ENCODE measurements at places on chromosomes 5 and 9.

DNA sequence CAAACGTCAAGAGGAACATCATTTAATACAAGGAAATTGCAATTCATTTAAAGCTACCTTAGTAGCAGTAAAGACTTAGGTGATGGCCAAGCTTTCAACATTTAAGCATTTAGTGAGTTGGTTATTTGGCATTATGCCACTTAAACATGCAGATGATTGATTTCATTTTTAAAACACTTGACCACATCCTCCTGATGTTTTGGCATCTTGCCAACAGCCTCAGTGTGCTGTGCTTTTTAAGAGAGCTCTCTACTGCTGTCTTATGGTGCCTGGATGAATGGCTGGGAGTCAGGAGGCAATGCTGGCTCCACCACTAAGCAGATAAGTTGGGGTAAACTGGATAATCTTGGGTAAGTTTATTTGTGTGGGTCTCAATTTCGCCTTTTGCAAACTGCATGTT, 364.5 kb downstream of the MAN2A1 start:
- DNase-seq = peak; percentile 92

- peak; percentile 82 for DNase-seq
Observed at GRCh38 chr9:129894120-129894823, 59.0 kb downstream of the USP20 start.

- DNase-seq = no peak
Observed at GRCh38 chr5:61362796-61363368, 30.8 kb downstream of the ZSWIM6 start.

GRCh38 chr5:177994561-177995190, 1.4 kb downstream of the PROP1 start:
- peak; percentile 45 for DNase-seq

DNA sequence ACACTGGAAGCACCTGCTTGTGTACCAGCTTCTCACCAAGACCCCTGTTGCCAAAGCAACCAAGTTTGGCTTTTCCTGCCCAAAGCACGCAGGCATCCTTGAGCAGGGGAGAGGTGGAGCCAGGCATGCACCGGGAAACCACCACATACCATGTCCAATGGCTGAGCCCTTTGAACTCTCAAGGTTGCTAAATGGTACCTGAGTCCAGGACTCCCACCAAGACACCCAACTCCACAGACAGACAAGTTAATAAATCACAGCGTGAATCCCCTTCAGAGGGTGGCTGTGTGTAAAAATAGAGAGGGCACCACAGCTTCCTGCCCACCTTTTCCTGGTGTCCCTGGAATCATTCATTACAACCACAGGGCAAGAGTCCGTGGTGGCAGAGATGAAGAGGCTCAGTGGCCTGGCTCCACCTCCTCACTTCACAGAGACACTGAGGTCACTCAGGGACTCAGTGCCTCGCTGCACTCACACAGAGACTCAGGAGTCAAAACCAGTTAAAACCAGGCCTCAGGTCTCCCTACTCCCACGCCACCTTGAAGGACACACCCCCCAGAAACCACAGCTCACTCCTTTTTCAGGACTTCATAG, 143.7 kb downstream of the C5orf15 start:
- DNase-seq = no peak

DNA sequence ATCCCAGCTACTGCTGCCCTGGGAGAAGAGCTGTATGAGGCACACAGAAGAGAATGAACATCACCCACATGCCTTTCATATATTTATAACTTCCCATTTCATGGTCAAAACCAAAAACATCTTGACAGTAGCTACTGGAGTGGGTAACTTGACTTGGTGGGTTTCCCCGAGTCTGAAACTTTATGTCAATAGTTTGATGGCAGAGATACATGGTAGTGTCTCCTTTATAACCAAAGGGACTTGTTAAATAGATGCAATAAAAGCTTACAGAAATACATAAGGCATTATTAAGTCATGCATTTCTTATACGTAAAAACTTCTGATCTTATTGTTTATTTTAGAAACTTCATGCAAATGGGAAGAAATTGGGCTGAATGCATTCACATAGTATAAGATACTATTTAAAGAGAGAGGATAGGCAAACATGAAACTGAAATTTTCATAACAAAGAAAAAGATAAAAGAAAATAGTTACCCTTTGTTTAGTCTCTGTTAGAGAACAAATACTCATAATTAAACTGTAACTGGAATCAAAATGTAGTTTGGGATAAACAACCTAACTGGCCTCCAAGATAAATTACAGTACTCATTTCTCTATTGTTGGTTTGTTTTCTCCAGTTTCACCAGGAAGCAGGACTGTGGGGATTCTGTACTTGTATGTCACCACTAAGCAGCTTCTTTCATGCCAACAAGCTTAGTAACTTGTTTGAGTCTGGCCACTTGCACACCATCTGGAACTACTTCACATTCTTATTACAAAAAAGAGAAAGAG, 459.3 kb upstream of the MEF2C start:
- no peak for DNase-seq

GRCh38 chr5:149944666-149945065, at the start of gene PDE6A:
Gene PDE6A (minus strand): TSS chr5:149944793. CDS start chr5:149944673, 120 bp downstream.
- no peak for DNase-seq

DNA sequence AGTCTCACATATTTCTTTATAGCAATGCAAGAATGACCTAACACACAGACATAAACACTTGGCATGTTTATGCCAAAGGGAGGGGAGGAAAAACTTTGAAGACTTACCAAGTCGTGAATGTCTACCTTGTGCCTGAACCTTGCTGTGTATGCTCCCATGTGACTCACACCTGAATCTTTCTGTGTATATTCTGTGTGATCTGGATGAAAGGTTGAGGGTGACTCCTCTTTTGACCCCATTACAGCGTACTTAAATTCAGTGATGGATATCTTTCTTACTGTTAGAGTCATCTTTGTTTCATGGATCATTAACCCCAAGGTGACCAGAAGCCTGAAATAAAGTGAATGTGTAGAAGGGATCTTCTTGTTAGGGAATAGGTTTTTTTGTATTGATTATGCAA, 52.9 kb upstream of the PTGER4 start:
- DNase-seq = no peak

GRCh38 chr9:93121316-93122241, 12.5 kb downstream of the NINJ1 start:
- no peak for DNase-seq
